ENCODE measurements at places on chromosomes 12 and 14.

DNA sequence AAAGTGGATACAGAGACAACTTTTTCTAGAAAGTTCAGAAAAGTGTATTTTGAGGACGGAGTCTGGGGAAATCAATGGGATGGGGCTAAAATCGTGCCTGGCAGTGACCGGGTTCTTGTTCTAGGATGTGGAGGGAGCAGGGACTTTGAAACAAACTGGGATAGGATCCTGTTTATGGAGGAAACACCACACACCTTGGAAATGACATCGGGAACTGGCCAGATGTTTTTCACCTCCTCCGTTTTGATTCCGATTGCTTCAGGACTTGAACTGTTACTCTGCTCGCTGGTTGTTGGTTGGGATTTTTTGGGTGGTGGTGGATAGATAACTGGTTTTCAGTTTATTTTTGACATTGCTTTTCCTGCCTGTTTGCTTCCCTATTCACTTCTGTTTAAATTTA is 506 bp downstream of the EMP1 start:
- no peak for DNase-seq

- DNase-seq: no peak
Measured at GRCh38 chr14:24845851-24846250, 204.1 kb downstream of the STXBP6 start.

- no peak for DNase-seq
Measured at GRCh38 chr12:14317362-14318146, 47.9 kb upstream of the ATF7IP start.

DNA sequence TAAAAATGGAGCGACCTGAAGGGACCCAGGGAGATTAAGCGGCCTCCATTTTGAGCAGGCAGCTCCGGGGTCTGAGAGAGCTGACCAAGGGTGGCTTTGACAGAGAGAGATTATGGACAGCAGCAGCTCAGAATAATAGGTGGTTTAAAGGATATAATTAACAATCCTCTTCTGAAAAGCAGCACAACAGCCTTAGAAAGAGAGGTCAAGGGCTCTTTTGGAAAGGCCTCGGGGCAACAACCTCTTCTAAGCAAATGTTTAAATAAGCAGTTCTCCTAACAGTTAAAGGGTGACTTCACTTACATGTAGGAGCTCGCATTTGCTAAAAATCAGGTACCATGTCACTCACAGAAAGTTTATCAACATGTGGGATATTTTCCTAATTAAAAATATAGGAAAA is 87.2 kb upstream of the FRMD6 start:
- no peak for DNase-seq

DNA sequence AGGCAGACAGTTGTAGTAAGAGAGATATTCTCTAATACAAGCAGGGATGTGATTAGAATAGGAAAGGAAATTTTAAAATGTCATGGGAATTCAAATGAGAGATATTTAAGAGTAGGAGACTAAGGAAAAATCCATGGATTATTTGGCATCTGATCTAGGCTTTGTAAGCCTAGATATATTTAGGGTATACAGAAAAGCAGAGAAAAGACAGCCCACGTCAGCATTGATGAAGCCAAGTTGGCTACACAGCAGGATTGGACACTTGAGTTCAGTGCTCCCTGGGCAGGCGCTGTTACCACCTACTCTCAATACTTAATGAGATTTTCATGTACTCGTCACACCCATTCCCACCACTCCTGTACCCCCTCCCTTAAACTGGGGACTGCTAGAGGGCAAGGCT is 1.7 kb upstream of the KCNJ8 start:
- no peak for DNase-seq

DNA sequence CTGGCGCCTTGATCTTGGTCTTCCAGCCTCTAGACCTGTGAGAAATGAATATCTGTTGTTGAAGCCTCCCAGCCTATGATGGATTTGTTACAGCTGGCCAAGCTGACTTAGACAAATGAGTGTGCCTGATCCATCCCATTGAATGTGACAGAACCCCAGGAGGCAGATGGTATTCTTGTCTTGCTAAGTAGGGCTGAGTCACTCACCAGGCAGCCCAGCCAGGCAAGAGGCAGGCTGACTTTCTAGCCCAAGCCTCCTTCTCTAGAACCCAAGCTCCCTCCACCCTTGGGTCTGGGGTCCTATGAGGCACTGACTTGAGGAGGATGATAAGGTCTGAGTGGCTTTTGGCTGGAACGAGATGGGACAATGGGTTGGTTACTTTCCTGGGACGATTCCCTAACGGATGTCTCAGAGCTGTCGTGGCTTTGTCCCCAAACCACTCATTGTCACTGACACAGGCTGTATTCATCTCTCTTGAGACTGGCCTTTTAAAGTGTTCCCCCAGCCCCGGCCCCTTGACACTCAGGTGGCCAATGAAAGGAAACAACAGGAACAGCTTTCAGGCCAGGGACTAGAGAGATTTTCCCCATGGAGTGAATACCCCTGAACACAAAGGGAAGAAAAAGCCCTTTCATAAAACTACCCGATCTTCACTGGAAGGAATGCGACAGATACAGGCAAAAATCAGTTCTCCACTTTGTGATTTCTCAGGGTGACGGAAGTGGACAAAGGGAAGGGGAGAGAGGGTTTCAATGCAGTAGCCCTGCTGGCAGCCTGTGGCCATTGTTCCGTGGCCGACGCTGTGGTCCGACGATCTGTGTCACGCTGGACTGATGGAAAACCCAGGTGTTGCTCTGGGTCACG is 264.2 kb downstream of the AACS start:
- DNase-seq: no peak

DNA sequence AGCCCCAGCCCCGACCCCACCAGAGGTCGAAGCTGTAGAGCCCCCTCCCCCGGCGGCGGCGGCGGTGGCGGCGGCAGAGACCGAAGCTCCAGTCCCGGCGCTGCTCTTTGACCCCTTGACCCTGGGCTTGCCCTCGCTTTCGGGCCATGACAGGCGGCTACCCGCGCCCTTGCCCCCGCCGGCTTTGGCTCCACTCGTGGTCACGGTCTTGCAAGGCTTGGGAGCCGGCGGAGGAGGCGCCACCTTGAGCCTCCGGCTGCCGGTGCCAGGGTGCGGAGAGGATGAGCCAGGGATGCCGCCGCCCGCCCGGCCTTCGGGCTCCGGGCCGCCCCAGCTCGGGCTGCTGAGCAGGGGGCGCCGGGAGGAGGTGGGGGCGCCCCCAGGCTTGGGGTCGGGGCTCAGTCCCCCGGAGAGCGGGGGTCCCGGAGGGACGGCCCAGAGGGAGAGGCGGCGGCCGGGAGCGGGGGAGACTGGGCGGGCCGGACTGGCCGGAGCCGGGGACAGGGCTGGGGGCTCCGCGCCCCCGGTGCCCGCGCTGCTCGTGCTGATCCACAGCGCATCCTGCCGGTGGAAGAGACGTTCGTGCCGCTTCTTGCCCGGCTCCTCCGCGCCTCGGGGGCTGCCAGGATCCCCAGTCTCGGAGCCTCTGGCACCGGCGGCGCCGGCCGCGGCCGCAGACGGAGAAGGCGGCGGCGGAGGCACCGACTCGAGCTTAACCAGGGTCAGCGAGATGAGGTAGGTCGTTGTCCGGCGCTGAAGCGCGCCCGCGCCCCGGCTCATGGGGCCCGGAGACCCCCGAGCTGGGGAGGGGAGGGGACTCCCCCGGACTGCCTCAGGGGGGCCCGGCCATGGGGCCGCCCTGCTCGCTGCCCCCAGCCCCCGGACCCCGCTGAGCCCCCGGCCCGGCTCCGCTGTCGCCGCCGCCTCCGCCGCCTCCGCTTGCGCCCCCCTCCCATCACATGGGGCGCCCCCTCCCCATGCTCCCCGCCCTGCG is 778 bp downstream of the AGAP2 start:
- no peak for DNase-seq

GRCh38 chr12:126874427-126875026 is 1392.4 kb upstream of the TMEM132C start:
- DNase-seq: peak; percentile 53

All from Jurkat, Clone E6-1 (cell line).